Activated T-cell treated with anti-CD3 and anti-CD28 coated beads, Interleukin-2, amount 50 U/mL, for 24 hours (primary cell): ENCODE measurements at places on chromosomes 2 and 18.

GRCh38 chr2:63614983-63615945 is 26.5 kb downstream of the MDH1 start:
- no peak overlapping the region for H3K4me3 ChIP-seq
- no peak overlapping the region for H3K27ac ChIP-seq
- no peak for DNase-seq
- peaks cover 12% of the 10 kb centered on the region for H3K27me3 ChIP-seq
- no peaks in the 10 kb centered on the region for H3K4me1 ChIP-seq

- no peaks in the 10 kb centered on the region for H3K4me1 ChIP-seq
- no peak for DNase-seq
- H3K4me3 ChIP-seq = no peak overlapping the region
- H3K27ac ChIP-seq = no peak overlapping the region
- H3K27me3 ChIP-seq = no peaks in the 10 kb centered on the region
- no peaks in the 10 kb centered on the region for H3K36me3 ChIP-seq
Measured at GRCh38 chr18:77983270-77983669, 733.6 kb downstream of the GALR1 start.

GRCh38 chr18:42196651-42197050 is 241.6 kb downstream of the PIK3C3 start:
- no peak overlapping the region for H3K27ac ChIP-seq
- H3K4me3 ChIP-seq = no peak overlapping the region
- H3K4me1 ChIP-seq = no peaks in the 10 kb centered on the region
- H3K27me3 ChIP-seq = no peaks in the 10 kb centered on the region
- no peak for DNase-seq
- no peaks in the 10 kb centered on the region for H3K36me3 ChIP-seq

- no peak overlapping the region for H3K27ac ChIP-seq
- no peaks in the 10 kb centered on the region for H3K27me3 ChIP-seq
- DNase-seq = no peak
- H3K36me3 ChIP-seq = no peaks in the 10 kb centered on the region
- no peaks in the 10 kb centered on the region for H3K4me1 ChIP-seq
- no peak overlapping the region for H3K4me3 ChIP-seq
Measured at GRCh38 chr2:45944074-45944473, 292.6 kb downstream of the PRKCE start.

GRCh38 chr2:116411211-116411610 is 1403.3 kb upstream of the DDX18 start:
- no peaks in the 10 kb centered on the region for H3K27me3 ChIP-seq
- H3K4me3 ChIP-seq = no peak overlapping the region
- H3K4me1 ChIP-seq = no peaks in the 10 kb centered on the region
- no peaks in the 10 kb centered on the region for H3K36me3 ChIP-seq
- DNase-seq = no peak
- H3K27ac ChIP-seq = no peak overlapping the region

DNA sequence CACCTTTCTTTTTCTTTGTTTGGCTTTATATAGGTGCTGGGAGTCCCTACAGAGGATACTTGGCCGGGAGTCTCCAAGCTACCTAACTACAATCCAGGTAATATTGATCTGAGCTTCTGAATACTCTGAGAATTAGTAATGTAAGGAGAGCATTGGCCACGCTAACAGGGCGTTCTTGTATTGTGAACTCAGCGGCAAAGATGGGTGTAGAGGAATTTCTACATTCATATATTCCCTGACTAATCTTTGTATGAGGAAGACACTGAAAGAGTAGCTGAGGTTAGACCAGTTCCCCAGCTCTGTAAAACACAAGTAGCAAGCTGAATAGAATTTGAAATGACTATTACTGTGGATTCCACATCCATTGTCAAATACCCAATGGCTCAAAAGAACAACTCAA is 48.5 kb downstream of the CDK15 start:
- H3K27me3 ChIP-seq = peaks cover 20% of the 10 kb centered on the region
- no peak for DNase-seq
- H3K4me3 ChIP-seq = no peak overlapping the region
- peaks cover 12% of the 10 kb centered on the region for H3K4me1 ChIP-seq

- no peak overlapping the region for H3K4me3 ChIP-seq
- no peaks in the 10 kb centered on the region for H3K36me3 ChIP-seq
- no peak overlapping the region for H3K27ac ChIP-seq
- H3K4me1 ChIP-seq = peaks cover 25% of the 10 kb centered on the region
- no peak for DNase-seq
Measured at GRCh38 chr2:8602809-8603208, 79.0 kb upstream of the ID2 start.

- no peak overlapping the region for H3K27ac ChIP-seq
- no peaks in the 10 kb centered on the region for H3K36me3 ChIP-seq
- peaks cover 10% of the 10 kb centered on the region for H3K4me1 ChIP-seq
- DNase-seq = no peak
- H3K27me3 ChIP-seq = no peaks in the 10 kb centered on the region
Measured at GRCh38 chr2:186949726-186950256, 100.8 kb upstream of the ZSWIM2 start.

DNA sequence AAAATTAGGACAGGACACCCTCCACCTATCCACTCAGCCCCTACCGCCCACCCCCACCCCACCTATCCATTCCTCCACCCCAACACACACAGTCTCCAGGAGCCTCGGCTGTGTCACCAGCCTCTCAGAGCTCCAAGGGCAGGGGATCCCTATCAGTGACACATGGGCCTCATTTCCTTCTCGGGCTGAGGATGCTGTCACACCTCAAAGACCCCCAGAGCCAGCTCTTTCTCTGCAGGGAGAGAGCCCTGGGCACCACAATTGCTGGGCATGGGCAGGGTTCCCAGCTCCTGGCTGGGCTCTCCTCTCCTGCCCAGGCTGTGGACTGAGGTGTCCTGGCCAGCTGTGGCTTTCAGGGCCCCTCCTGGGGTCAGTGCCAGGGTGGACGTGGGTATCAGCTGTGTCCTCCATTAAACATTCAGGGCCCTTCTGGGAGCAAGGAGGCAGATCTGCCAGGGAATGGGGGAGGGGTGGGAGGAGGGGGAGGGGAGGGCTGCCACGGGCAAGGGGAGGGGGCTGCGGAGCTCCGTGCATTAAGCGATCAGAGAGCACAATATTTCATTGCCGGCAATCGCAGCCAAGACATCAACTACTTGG is 14.3 kb upstream of the ECEL1 start:
- peaks cover 72% of the 10 kb centered on the region for H3K27me3 ChIP-seq
- no peak overlapping the region for H3K4me3 ChIP-seq
- no peak overlapping the region for H3K27ac ChIP-seq
- DNase-seq = no peak

GRCh38 chr2:10083692-10084211 is 3.5 kb upstream of the CYS1 start:
- peaks cover 70% of the 10 kb centered on the region for H3K27me3 ChIP-seq
- H3K4me3 ChIP-seq = no peak overlapping the region
- no peak overlapping the region for H3K27ac ChIP-seq
- H3K4me1 ChIP-seq = peaks cover 19% of the 10 kb centered on the region

GRCh38 chr2:148557844-148558436 is 86.6 kb upstream of the EPC2 start:
- DNase-seq = no peak
- no peaks in the 10 kb centered on the region for H3K4me1 ChIP-seq
- no peaks in the 10 kb centered on the region for H3K27me3 ChIP-seq
- no peak overlapping the region for H3K27ac ChIP-seq

- no peaks in the 10 kb centered on the region for H3K36me3 ChIP-seq
- no peaks in the 10 kb centered on the region for H3K4me1 ChIP-seq
- no peak overlapping the region for H3K4me3 ChIP-seq
Measured at GRCh38 chr2:227033471-227034148, 130.4 kb downstream of the COL4A4 start.
